ENCODE measurements at places on chromosomes 4 and X.

- no peak for DNase-seq
Observed at GRCh38 chrX:107135049-107135964, 16.7 kb upstream of the RBM41 start.

GRCh38 chr4:31124008-31124585 is 403.9 kb downstream of the PCDH7 start:
- DNase-seq = no peak

DNA sequence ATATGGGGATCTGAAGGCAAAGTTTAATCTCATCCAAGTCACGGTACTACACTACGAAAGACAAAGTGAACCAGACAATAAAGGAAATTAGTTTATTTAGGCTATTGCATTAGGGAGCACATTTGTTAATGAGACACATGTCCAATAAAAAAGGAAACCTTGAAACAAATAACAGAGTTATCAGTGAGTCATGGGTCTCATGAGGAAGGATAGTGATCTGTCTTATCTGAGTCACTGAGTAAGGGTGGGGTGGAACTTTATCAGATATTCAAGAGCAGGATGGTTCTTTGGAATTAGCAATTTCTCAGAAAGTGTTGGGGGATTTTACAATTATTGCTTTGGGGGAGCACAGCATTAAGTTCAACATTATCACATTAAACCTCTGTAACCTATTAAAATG is 188.9 kb upstream of the IL1RAPL1 start:
- DNase-seq = no peak

GRCh38 chr4:139689093-139689722 is 23.6 kb downstream of the MGST2 start:
- DNase-seq = no peak

DNA sequence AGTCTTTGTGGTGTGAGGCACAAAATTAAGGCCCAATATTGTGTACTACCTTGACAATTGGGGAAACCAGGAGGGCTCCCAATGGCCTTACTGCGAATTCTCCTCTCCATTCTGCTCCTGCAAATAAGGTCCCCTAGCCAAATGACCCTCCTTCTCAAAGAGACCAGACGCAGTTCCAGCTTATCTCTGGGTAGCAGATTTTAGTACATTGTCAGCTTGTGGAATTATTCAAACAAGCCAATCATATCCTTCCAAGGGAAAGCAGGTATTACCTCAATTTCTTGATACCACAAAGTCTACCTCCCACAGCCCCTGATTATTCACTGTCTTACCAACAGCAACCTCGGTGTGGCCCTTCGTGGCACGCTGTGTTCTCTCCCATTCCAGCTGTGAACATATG is 7.8 kb upstream of the ZBTB33 start:
- no peak for DNase-seq

DNA sequence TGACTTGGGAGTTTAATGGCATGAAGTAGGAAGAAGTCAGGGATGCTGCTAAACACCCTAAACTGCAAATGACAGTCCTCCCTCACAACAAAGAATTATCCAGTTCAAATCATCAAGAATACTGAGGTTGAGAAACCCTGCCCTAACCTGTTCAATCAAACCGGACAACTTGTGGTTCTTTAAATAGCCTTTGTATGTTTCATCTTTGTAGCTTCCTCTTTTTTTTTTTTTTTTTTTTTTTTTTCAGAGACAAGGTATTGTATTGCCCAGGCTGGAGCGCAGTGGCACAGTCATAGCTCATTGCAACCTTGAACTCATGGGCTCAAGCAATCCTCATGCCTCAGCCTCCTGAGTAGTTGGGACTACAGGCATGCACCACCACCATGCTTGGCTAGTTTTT is 52.5 kb upstream of the TTC29 start:
- no peak for DNase-seq

- DNase-seq = no peak
Observed at GRCh38 chr4:107774681-107775080, 50.1 kb upstream of the SGMS2 start.

DNA sequence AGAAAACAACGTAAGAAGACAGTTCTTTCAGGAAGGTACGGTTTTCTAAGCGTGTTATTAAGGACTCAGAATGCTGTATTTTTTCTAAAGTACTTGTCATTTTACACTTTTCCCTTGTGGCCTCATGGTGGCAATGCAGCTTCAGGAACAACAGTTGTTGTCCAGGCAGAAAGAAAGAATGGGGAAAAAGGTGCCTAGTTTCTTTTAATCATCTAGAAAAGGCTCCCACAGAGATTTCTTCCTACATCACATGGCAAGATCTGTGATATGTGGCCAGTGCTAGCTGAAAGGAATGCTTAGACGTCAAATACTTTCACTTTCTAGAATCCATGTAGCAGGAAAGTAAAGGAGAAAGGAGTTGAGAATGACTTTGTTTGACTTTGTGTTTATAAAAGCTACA is 49.0 kb upstream of the TRAM1L1 start:
- DNase-seq = no peak

DNA sequence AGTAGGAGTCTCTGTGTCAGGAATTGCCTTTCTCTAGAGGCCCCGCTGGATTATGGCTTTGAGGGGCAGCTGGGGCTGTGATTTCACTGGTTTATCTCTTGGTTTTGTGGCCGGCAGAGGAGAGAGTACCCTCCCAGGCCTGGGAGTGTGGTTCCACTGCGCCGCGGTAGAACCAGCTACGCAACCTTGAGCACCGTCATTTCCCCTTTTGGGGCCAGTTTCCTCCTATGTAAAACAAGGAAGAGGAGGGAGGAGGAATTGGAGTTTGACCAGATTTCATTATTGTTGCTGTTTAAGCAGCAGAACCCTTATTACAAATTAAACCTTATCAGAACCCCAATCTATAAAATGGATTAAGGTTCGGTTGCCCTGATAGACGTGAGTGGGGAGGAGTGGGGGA is 4.4 kb downstream of the SOX3 start:
- no peak for DNase-seq

- no peak for DNase-seq
Observed at GRCh38 chrX:10223276-10223675, 66.5 kb downstream of the CLCN4 start.

GRCh38 chrX:150690126-150690525 is 3.1 kb upstream of the MTMR1 start:
- peak; percentile 45 for DNase-seq

DNA sequence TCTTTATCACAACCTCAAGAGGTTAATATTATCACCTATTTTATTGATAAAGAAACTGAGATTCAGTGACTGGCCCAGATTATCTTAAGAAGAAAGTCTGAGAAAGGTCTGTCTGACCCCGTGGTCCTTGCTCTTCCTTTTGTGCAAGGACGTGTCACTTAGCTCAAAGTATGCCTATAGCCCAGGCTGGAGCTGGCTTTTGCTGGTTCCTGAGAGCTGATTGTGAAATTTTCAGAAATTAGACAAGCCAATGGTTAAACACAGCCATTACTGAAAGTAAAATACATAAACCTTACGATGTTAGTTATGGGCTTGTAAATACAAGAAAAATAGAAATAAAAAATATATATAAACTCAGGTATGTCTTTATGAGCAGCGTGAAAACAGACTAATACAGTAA is 70.1 kb downstream of the CHRNA9 start:
- DNase-seq = no peak

DNA sequence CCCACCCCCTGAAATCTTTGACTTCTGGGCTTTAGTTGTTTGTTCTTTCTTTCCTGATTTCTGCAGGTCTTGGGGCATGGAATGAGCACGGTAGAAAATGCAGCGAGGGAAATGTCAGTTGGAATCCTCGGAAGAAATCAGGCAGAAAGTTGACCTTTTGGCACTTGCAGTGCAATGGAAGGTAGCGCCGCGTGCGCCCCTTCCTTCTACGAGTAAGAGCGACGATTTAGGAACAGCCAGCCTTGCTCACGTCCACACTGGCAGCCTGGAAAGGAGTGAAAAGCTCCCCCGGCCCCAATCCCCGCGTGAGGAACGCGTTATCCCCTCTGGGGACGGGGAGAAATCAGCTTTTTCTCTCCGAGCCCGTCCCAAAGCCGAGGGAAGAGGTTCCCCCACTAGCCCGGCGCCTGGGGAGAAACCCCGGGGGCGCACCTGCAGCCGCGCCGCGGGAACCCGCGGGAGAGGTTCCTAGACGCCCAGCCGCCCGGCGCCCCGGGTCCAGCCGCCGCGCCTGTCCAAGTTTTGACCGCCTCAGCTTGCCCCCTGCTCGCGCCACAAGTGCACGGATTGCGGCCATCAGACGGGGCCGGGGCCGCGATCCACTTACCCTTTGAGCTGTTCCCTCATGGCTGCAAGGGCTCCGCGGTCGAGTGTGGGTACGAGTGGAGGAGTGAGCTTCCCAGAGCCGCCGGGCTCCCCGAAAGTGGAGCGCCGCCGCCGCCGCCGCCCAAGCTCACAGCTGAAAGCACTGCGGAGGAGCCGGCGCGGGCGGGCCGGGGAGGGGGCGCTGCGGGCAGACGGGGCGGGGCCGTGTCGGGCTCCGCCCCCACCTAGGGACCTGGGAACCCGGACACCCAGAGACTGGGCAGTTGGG is 194.6 kb upstream of the FTHL17 start:
- DNase-seq = no peak

GRCh38 chrX:16039834-16040233 is 83.5 kb upstream of the GRPR start:
- no peak for DNase-seq

DNA sequence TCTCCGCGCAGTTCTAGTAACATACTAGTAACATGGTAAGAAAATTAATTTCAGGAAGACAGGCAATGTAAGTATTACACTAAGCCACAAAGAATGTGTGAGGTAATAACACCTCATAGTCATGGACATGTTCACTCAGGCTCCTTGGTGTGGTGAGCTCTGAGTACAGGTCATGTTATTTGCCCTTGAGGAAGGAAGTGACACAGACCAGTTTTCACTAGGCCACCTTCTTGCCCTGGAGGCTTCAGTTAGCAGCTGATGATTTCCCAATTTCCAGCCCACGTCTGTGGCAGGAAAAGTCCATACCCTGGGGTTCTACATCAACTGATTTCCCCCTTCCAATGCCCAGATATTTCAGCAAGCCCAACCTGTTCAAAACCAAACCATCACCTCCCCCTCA is 6.7 kb downstream of the APOO start:
- DNase-seq = no peak

- no peak for DNase-seq
Observed at GRCh38 chrX:17737710-17737985, 355 bp downstream of the SCML1 start.

DNA sequence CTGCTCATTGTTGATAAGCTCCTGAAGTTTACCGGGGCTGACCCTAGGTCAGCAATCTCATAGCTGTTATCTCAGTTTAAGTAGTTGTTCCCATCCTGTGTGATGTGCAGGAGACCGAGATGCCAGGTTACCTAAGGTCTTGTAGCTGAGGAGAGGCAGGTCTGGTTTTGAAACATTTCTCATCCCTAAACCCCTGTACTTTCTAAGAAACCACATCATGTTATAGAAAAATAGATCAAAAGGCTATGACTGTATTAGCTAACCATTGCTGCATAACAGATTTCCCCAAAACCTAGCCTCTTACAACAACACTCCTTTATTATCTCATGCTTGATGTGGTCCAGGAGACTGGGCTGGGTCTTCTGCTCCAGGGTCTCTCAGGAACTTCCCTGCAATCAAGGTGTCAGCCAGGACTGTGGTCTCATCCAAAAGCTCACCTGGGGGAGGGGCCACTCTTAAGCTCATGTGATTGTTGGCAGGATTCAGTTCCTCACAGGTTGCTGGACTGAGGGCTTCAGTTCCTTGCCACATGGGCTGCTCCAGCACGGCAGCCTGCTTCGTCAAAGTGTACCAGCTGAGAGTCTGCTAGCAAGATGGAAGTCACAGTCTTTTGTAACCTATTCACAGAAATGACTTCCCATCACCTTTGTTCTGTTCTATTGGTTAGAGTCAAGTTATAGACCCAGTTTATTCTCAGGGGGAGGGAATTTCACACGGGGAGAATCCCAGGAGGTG is 60.9 kb upstream of the CLCN4 start:
- no peak for DNase-seq

GRCh38 chr4:174669270-174669669 is 147.0 kb upstream of the HPGD start:
- DNase-seq = peak; percentile 59

DNA sequence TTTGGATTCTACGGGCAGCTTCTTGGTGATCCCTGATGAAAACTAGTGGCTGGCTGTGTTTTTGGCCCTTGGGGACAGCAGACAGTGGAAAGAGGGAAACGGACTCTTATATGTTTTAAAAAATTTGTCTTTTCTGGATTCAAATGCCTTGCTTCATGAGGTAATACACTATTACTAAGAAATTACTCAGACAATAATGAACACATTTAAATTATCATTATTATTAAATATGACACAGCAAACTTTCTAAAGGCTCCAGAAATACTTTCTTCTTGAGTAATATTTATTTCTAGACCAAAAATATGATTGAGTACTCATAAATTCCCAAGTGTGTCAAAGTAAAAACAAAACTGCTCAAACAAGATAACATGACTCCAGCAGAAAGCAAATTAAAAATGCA is 520.7 kb upstream of the AADAT start:
- DNase-seq = no peak

DNA sequence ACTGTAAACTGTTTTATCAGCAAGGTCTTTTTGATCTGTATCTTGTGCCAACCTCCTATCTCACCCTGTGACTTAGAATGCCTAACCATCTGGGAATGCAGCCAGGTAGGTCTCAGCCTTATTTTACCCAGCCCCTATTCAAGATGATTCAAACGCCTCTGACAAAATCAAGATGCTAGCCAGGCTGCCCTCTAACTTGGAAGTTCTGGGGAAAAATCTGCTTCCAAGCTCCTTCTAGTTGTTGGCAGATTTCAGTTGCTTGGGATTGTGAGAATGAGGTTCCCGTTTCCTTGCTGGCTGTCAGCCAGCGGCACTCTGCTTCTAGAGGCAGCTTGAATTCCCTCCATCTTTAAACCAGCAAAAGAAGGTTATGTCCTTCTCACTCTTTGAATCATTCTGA is 34.7 kb downstream of the LUZP4 start:
- no peak for DNase-seq

GRCh38 chr4:182764642-182765041 is 152.5 kb downstream of the DCTD start:
- DNase-seq = no peak

- no peak for DNase-seq
Observed at GRCh38 chrX:43527801-43528200, 128.3 kb upstream of the MAOA start.

GRCh38 chr4:110085131-110085530 is 113.3 kb downstream of the ELOVL6 start:
- no peak for DNase-seq

DNA sequence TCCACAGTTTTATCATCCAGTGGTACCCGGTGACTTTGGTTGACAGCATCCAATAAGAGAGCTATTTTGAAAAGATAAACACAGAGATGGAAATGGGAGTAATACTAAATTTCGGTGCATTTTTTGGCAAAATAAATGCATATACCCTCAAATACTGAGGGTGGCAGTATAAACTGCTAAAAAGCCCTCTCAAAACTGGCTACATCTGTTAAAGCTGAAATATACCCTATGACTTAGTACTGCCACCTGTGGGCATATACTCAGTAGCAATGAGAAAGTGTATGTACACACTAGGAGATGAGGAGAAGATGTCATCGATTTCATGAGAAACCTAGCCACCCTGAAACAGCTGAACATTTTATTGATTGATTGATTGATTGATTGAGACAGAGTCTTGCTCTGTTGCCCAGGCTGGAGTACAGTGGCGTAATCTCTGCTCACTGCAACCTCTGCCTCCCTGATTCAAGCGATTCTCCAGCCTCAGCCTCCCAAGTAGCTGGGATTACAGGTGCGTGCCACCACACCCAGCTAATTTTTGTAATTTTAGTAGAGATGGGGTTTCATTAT is 12.2 kb upstream of the TMEM128 start:
- peak; percentile 23 for DNase-seq

GRCh38 chr4:2416564-2417225 is 1.8 kb downstream of the ZFYVE28 start:
- DNase-seq = no peak

Data from AG09319 (cell line).